ENCODE measurements at places on chromosomes 16 and 17.

GRCh38 chr16:87145181-87146176 is 171.7 kb downstream of the C16orf95 start:
- DNase-seq: no peak

DNA sequence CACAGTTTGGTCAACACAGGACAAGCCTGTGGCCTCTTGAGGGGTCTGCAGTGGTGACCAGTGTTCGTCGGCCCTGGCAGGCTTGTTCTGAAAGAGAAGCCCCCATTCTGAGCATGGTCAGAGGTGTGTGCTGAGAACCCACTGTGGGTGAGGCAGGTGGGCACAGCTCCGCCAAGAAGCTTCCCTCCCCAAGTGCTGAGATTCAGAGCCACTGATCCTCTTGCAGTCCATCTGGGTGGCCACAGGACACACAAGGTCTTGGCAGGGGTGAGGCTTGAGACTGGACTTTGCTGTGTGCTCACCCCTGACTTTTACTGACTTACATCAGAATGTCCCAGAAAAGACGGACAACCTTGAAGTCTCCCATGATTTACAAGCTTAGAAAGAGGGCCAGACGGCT is 18.7 kb downstream of the MPRIP start:
- DNase-seq: no peak

- no peak for DNase-seq
These were observed 756 bp downstream of the KLHL11 start for GRCh38 chr17:41864498-41864835.

DNA sequence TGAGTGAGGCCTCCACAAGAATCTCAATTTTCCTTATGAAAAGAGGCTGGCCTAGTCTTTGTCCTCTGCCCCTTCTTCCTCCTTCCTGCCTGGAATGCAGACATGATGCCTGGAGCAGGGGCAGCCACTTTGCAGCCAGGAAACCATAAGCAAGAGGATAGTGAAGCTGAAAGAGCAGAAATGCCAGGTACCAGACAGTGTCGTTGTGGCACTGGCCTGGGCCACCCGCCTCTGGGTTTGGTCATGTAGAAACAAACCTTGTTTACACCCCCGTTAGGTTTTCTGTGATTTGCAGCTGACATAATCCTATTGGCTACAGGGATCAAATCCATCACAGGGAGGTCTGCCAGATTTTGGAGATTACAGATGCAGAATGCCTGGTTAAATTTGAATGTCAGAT is 16.5 kb downstream of the CBFA2T3 start:
- DNase-seq: no peak

GRCh38 chr16:1094124-1094479 is 1.9 kb downstream of the C1QTNF8 start:
- no peak for DNase-seq

DNA sequence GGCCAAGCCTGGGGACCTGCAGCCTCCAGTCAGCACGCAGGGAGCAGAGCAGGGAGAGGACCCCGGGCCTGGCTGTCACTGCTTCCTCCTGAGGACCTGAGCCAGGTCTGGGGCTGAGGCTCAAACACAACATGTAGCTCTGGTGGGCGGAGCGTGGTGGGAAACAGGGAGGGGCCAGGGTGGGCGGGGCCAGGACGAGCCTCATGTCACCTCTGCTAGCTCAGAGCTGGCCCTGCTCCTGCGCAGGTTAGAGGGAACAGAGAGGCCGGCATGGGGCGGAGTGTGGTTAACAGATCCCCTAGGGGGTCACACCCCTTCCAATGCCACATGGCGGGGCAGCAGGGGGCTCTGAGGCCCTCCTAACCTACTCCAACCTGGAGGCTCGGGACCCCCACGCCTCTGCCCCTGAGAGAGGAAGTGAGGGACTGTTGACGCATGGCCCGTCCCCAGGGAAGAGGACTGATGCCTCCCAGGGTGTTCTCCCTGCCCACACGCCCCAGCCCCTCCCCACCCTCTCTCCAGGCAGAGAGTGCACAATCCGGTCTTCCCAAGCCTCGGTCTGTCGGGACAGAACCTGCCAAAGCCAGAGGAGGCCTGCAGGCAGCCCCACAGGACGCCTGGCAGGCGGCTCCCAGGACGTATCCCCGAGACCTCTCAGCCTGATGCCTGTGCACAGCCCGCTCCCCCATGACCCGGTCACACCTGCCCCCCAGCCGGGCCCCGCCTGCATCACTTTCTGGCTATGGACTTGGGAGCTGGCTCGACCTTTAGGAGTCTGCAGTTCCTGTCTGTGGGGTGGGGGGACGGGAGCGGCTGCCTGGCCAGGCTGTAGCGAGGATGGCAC is 15.2 kb downstream of the PIEZO1 start:
- DNase-seq: no peak

GRCh38 chr17:52383493-52384100 is 225.1 kb upstream of the CA10 start:
- no peak for DNase-seq

GRCh38 chr16:1097800-1098199 is 1.8 kb upstream of the C1QTNF8 start:
- DNase-seq: no peak

GRCh38 chr17:52227926-52228325 is 69.4 kb upstream of the CA10 start:
- no peak for DNase-seq

DNA sequence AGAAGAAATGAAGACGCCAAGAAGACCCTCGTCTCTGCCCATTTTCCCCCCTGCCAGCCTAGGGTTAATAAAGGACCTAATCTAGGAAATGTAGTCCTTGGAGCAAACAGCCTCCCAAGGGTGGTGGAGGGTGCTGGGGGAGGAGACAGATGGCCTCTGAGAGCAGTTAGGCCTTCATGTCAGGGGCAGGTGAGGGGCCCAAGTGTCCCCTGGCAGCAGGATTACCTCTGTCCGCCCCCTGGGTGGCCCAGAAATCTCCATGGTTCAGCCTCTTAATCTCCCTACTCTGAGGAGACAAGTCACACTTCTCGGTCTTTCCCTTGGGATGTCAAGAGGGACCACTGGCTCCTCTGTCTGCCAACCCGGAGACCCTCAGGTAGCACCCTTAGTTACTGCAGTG is 365.4 kb upstream of the TNRC6C start:
- no peak for DNase-seq

DNA sequence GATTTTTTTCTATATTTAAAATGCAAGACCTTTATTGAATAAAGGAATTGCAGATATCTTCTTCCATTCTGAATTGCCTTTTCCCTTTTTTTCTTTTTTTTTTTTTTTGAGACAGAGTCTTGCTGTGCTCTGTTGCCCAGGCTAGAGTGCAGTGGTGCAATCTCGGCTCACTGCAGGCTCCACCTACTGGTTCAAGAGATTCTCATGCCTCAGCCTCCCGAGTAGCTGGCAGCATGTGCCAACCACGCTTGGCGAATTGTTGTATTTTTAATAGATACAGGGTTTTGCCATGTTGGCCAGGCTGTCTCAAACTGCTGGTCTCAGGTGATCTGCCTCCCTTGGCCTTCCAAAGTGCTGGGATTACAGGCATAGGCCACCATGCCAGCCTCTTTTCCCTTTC is 151.5 kb downstream of the CEP112 start:
- no peak for DNase-seq

DNA sequence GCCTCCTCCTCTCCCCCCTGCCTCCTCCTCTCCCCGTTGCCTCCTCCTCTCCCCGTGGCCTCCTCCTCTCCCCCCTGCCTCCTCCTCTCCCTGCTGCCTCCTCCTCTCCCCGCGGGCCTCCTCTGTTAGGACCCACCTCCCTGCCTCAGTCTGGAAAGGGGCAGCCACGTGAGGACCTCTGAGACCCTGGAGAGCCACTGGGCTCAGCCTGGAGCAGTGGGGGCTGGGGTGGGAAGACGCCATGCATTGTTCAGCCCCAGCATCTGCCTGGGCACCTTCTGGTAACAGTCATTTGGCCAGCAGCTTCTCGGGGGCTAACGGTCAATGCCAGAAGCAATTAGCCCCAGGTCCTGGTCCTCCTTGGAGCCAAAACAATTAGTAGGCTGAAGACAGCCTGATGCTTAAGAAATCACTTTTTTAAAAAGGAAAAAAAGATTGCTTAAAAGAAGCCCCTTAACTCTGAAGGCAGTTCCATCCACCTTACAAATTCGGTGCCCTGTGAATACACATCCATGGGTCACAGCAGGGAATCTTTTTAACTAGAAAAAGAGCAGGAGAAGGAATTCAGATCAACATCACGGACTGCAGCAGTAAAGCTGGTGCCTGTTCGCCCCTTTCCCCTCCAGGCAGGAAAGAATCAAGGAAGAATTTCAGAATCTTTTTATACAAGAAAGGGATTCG is 29.8 kb downstream of the NXN start:
- no peak for DNase-seq

All from AG04449 (cell line).